ENCODE measurements at places on chromosomes 6 and 20.

- DNase-seq, result no peak
These were observed 161.0 kb downstream of the MCHR2 start for GRCh38 chr6:99833034-99833433.

- no peak for DNase-seq
These were observed 9.8 kb upstream of the BTN1A1 start for GRCh38 chr6:26489996-26490964.

- DNase-seq, result no peak
These were observed 39.0 kb upstream of the SLCO4A1 start for GRCh38 chr20:62603021-62603906.

DNA sequence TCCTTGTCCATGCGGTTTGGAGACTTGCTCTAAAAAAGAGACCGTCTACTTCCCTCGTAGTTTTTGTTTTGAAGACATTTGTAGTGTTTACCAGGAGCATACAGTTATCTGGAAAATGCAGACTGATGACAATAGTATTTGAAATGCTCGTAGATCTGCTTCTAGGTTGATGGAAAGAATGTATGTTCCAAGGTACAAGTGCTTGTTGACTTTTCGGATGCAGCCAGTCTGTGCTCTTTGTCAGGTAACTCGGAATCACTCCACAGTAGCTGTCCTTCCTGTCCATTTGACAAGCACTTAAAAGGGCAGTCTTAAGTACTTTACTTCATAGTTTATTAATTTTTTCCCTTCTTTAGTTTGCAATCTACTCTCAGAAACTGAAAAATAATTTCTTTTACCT, 194.8 kb downstream of the ESR1 start:
- DNase-seq, result no peak

DNA sequence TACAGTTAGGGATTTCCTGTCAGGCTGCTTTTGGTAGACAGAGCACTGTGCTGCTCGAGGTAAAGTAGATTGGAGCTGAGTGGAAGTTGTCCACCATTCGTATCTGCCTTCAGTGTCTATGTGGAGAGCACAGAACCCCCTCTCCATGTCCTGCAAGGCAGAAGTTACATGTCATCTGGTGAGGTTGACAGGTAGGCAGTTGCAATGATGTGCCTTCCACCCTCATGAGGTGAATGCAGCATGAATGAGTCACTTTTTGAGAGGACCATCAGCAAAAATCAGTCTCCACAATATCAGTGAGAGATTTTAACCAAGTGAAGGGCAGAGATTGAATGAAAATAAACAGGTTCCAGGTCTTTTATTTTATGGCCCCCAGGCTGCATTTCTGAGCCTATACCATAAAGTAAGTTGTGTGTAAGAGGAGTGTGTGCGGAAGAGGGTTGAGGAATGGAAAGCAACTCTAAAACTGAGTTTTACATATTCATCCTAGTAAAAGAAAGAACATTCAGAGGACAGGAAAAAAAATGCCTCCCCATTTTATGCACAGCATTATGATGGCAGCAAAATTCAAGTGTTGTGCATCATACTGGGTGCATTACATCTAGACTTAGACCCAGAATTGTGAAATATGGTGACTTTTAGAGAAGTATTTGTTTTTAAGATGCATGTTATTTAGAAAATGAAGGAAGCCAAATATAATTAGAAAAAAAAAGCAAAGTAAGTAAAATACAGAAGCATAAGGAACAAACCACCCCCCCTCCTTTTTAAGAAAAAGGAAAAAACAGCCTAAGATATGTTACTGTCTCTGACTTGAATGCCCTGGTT, 15.8 kb downstream of the TRAPPC3L start:
- peak; percentile 51 for DNase-seq

DNA sequence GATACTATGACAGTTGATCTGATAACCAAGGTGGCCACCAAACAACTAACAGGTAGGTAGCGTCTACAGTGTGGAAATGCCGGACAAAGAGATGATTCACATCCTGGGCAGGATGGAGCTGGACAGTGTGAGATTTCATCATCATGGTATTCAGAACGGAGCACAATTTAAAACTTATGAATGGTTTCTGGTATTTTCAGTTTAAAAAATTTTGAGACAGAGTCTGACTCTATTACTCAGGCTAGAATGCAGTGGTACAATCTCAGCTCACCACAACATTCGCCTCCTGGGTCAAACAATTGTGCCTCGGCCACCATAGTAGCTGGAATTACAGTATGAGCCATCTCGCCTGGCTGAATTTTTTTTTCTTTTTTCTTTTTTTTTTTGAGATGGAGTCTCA, 43.8 kb downstream of the CEP57L1 start:
- DNase-seq, result no peak

DNA sequence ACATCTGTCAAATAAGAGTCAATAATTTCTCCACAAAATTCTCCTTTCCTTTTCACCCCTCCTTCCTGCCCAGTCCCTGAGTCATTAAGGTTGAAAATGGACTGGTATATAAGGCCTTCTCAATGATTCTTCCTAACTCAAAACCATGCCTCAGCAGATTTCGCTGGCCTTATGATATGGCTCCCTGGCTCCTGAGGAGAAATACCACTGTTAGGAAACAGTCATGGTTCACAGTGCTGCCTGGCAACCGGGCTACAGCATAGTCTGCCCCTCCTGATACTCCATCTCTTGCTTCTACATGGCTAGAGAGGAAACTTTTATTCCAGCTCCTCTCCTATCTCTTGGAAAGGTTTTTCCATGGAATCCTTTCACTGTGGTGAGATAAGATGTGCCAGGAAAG, 4.7 kb downstream of the UBE2J1 start:
- DNase-seq, result no peak

- DNase-seq, result no peak
These were observed 20.3 kb upstream of the ATXN1 start for GRCh38 chr6:16781348-16782169.

DNA sequence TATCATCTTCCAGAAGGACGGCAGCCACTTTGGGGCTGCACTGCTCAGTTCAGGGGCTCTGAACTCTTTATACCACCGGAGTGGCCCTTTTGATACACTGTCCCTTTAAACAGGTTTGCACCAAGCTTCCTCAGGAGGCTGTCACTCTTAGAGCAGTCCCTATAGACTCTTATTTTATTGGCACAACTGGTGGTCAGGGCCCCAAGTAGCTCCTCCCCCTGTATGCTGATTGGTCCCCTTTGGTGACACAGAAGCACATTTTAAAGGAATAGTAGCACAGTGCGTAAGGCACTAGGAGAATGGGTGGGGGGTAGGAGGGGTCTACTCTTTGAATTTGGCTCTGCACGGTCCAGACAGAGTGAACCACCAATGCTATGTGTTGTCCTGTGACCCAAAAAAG, 122.6 kb upstream of the MLN start:
- peak; percentile 79 for DNase-seq

- DNase-seq, result peak; percentile 76
These were observed 12.0 kb downstream of the CD83 start for GRCh38 chr6:14129575-14129974.

- DNase-seq, result no peak
These were observed 43.1 kb downstream of the SUN5 start for GRCh38 chr20:32960849-32961731.

DNA sequence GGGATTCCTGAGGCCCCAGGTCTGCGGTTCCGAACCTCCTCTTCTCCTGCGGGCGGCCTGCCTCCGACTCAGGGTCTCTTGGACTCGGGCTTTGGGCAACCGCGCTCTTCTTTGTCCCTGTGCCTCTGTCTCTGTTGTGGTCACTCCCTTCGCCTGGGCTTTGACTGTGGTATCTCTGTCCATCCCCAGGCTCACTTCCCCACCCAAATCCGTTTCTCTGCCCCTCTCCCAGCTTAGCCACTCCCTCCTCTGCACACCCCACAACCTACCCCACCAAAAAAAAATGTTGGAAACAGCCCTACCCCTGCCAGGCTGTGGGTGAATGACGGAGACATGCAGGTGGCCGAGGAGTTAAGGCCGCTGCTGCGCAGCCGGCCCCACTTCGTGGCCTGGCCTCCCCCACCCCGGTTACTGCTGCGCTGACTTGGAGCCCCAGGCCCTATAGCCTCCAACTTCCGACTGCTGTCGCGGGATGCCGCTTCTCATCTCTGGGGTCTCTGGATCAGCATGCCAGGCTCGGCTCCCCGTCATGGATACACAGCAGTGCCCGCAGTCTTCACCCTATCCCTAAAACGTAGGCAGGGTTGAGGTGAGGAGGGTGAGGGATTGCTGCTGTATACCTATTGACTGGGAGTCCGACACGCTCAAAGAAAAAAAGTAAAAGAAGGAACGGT, 2.7 kb upstream of the MAFB start:
- DNase-seq, result no peak

DNA sequence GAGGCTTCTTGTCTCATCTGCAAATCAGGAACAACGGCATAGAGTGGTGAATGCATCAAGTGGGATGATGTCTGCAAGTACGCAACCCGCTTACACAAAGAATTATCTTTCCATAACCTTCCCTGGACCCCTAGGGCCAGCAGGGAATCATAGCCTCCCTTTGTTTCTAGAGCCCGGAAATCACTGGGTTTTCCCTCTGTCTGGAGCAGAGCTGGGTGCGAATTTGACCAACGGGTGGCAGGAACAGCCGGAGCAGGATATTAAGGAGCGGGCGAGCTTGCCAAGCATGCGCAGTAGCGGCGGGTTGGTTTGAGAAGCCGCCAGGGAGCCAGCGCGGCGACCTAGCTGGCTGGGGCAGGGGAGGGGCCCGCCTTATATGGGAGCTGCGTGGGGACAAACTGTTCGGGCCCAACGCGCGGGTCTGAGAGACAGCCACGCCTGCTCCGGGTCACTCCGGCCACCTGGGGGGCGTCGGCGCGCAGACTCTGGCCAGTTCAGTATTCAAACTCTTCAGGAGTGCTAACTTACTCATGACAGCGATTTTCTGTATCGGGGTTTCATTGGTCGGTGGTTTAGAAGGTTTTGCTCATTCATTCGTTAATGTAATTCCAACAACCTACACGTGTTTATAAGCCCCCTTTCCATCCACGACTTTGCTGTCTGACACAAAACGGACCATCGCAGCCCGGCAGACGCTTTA, 1.6 kb upstream of the KIF16B start:
- DNase-seq, result peak; percentile 95

DNA sequence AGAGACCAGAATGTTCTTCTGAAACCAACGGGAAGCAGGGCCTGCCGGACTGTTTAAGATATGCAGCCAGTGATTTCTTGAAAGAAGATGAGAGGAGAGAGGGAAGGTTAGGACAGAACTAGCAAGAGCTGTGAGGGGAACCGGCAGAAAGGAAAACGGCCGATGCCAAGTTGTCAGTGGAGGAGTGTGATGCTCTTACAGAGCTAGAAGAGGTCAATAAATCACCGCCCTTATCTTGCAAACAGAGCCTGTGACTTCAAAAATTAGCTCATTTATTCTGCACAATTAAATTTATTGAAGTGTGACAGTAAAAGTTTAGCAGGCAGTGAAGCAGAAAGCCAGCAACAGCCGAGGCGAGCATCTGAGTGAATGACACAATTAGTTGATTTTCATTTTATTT, 509.5 kb upstream of the ID4 start:
- DNase-seq, result no peak

DNA sequence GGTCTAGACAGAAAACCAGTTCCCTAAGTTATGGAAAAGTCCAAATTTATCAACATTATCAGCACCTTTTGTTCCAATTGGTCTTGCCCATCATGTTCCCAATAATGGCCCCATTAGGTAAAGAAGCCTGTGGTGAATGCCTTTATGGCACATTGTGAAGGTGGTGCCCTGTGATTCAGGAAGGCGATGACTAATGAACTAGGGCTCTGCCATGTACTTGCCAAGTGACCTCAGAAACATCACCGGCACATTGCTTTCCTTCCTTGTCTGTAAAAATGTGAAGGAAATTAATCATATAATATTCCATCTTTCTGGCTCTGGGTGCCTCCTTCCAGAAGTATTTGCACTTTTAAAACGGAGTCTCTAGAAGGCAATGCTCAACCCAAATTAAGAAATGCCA, 132.3 kb downstream of the UNC5CL start:
- no peak for DNase-seq

DNA sequence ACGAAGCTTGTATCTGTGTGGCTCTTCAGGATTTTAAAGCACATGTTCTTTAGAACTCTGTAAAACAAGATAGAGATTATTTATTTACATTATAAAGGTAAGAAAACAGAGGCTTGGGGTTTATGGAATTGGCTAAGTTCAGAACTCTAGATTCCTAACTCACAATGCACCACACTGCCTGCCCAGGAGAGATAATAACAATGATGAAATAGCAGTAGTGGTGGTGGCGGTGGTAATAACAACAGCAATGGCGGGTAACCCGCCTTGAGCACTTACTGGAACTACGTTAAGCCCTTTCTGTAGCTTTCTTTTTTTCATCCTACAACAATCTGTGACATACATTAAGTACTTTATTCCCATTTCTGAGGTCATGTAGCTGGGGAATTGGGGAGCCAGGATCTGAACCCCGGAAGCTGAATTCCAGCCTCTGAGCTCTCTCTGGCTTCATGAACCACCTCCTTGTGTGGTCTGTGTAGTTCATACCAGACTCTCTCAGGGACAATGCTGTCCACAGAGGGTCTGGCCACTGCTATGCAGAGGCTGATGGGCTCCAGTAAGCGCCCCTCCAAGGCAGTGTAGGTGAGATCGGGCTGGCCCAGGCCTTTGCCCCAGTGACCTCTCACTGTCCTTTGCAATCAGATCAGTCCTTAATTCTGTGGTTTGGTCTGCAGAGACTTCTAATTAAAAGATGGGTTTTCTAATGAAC, 260.9 kb downstream of the SLC24A3 start:
- no peak for DNase-seq

DNA sequence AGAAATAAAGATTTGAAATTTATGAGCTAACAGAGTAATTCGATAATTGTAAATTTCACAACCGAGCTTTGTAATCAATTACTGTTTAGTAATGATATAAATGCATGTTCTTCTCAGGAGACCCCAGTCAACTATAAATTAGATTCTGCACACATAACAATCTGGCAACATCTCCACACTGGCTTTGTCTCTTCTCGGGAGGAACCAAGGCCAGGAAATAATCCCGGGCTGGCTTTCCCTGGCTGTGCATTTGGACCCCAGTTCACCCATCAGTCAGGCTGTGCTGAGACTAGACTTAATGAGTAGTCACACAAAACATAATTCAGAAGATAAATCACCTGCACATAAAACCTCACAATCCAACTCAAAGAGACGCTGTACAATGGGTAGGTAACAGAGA, 65.5 kb downstream of the PTPRT start:
- DNase-seq, result no peak

- DNase-seq, result no peak
These were observed 55.8 kb downstream of the UBE2V1 start for GRCh38 chr20:50056951-50057713.

DNA sequence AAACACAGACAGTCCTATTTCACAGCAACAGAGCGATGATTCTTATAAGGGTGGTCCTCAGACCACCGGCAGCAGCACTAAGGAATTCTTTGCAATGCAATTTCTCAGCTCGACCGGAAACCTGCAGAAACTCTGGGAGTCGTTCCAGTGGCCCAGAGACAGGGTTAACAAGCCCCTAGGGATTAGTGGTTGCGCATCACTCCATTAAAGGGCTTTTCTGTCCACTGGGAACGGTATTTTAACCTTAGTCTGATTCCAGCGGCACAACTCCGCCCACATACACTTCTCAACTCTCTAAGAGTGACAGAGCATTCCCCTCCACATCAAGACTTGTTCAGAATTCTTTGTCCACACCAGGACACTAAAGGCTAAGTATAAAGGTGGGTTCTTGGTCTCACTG, 341.5 kb downstream of the TFAP2A start:
- DNase-seq, result no peak

- no peak for DNase-seq
These were observed 22.3 kb upstream of the EYA4 start for GRCh38 chr6:133218852-133219251.

Measured in mesendoderm (in vitro differentiated cells).